ENCODE measurements at places on chromosomes 2 and 18.

DNA sequence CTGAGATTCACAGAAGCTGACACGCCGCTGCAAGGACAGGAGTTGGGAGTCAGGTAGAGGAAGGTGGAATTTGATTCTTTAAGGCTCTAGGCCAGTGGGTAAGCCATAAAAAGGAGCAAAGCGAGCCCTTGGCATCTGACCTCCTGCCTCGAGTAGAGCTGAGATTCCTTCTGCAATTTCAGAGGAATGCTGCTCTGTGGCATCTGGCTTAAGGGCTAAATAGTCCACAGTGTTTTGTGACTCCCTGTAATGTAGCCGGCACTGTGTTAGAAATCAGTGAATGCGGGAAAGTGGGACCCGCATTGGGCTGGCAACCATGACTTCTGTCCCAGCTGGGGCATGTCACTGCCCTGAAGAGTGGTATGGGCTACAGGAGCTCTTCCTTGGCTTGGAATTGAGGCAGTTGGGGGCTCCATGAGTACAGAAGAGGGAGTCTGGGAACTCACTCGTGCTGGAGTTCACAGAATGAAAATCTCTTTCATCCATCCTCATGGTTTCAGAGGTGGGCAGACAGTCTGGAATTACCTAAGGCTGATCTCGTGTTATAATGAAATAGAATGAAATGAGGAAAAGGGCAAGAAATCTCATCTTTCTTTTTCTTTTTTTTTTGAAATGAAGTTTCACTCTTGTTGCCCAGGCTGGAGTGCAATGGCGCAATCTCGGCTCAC, 12.7 kb upstream of the MYCN start:
- DNase-seq, result no peak

GRCh38 chr2:215791481-215791937, 221.8 kb downstream of the MREG start:
- DNase-seq, result no peak

GRCh38 chr2:79729532-79729931, 216.7 kb downstream of the CTNNA2 start:
- DNase-seq, result no peak

GRCh38 chr2:197877038-197877437, 72.6 kb downstream of the PLCL1 start:
- no peak for DNase-seq

DNA sequence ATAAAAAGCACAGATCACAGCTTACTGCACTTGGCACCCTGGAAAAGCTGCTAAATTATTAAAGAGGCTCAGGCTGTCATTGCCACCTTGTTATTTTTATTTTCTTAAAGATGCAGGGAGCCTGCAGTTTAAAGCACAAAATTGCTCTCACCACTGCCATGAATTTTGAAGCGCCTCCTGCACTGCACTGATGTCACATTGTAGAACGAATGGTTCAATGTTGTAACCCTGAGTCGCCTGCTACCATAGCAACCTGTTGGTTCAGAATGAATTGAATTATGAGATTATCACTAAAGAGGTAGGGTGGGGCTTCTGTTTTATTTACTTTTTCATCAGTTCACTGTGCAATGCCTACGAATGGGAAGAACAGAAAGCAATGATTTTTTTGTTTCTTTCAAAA, 16.5 kb downstream of the SCG2 start:
- no peak for DNase-seq

- no peak for DNase-seq
Observed at GRCh38 chr2:88236666-88237065, 66.5 kb downstream of the THNSL2 start.
